ENCODE measurements at places on chromosomes 16 and 17. TPM values are rescaled to one million over a fixed set of nuclear protein-coding genes. Genes with fewer than 3 reads are reported as not detected.

The SLC4A1 gene
- not detected for total RNA-seq

The PRSS22 gene
- not detected for total RNA-seq

The ABCC12 gene
- total RNA-seq = not detected

The SLC5A10 gene
- total RNA-seq = not detected

The GCGR gene
- not detected for total RNA-seq

The TBC1D26 gene
- total RNA-seq = not detected

The NACA2 gene
- total RNA-seq = not detected

The ODAD4 gene
- total RNA-seq = 0.13 TPM

The MYH8 gene
- total RNA-seq = not detected
